Cerebellar nuclear complex (tissue), 1 donor: ENCODE measurements at places on chromosomes 2 and 18.

DNA sequence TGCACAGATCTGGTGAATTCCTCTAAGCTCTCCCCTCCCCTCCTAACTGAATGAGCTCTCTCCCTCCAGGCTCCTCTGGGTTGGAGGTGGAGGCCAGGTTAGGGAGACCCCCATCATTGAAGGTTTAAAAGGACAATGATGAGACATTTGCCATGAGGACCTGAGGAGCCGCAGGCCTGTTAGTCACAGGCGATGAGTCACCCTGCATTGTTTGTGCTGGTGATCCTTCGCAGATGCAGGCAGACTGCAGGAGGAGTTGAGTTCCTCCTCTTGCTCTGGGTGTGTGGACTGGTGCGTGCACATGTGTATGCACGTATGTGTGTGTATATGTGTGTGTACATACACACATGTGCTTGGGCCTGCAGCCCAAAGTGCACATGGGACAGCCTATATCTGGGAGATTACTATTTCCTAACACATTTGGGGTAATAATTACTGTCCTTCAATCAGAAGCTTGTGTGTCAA is 42.0 kb downstream of the MCFD2 start:
- DNase-seq, result no peak

GRCh38 chr18:32175265-32175664 is 14.6 kb upstream of the MEP1B start:
- DNase-seq, result no peak

DNA sequence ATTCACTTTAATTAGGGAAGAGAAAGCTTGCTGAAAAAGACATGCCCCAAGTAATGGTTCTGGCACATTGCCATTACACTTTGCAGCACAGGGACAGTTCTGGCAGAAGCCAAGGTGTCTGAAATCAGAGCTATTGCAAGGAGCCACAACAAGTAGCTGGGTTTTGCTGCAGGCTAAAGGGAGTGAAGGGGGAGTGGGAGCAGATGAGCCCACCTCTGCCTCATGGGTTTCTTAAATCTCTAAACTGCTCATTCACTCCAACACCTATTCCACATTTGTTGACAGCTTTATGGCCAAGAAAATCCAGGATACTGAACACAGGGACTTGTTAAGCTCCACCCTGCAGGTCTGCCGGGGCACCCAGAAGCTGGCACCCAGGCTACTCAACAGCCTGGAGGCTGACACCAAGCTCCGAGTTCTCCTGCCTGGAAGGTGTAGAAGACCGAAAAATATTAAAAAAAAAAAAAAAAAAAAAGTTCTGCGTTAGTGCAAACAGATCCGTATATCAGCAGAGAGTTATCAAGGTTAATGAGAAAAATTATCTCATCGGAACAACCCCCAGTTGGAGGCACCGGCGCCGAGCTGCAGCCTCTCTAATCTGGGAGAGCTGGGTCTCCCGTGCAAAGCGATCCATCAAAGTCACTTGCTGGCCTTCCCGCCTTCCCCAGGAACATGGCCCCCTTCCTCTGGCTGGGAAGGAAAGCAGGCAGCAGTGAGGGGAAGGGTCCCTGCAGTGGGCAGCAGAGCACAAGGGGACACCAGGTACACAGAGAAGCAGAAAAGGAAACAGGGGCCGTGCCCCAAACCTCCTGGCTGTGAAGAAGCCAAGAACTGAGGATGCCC is 123.7 kb downstream of the HNMT start:
- DNase-seq, result no peak

- DNase-seq, result no peak
Observed at GRCh38 chr2:169822785-169823392, 1.8 kb downstream of the METTL5 start.

DNA sequence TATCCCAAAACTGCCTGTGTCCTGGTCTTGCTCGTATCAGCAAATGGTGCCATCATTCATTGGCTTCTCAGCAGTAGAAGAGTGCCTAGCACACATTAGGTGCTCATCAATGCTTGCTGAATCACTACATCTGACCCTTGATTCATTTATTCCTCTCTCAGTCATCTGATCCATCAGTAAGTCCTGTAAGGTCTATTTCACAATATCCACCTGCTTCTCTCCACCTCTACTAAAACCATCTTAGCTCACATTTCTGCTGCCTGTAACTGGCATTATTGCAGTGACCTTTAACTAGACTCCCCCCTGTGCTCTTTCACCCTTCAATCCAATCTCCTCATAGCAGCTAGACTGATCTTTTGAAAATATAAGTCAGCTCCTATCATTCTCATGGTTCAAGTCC is 387.6 kb upstream of the SPRED2 start:
- DNase-seq, result no peak

DNA sequence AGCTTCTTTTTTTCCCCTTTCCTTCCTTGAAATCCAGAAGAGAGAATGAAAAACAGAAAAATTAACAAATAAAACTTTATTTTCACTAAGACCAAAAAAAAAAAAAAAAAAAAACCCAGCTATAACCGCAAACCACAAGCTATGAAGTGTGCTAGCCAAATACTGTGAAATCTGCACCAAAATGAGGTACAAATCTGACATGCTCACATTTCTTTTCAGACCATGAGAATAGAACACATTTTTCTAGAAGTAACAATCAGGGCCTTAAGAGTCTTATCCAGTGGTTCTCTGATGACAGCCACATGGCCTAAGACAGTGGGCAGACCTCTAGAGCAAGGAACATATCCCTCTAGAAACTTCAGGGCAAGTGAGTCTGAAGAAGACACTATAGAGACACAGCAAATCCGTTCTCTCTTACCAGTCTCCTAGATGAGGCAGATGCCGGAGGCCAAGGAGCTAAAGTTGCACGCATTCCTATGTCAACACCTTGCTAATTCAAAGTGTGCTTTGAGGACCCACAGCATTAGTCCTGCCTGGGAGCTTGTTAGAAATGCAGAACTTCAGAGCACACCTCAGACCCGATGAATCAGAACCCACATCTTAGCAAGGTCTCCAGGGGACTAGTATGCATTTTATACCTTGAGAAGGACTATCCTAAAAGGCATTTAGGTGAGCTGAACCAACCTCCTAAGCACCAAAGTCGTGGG is 317.1 kb downstream of the MYCN start:
- DNase-seq, result no peak

- no peak for DNase-seq
Observed at GRCh38 chr2:29336341-29337241, 221.4 kb downstream of the CLIP4 start.

DNA sequence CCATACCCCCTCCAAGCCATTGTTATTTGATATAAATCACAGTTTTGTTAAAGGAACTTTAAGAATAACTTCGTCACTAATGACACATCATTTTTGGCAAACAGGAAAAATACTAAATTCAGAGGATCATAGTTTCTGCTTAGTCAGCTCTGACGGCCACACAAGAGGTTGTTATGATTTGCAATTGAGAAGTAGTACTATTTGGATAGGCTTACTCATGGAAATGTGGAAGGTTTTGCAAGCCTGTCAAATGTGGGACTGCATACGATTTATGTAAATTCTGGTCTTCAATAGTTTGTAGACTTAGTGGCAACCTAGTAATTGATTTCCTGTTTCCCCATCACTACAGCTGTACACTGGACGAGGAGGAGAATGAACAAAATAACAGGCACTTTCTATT is 108.1 kb downstream of the ARHGEF33 start:
- DNase-seq, result no peak

- no peak for DNase-seq
Observed at GRCh38 chr2:131143803-131144202, 38.7 kb downstream of the PLEKHB2 start.

- DNase-seq, result no peak
Observed at GRCh38 chr2:101763496-101764333, 66.2 kb downstream of the MAP4K4 start.

DNA sequence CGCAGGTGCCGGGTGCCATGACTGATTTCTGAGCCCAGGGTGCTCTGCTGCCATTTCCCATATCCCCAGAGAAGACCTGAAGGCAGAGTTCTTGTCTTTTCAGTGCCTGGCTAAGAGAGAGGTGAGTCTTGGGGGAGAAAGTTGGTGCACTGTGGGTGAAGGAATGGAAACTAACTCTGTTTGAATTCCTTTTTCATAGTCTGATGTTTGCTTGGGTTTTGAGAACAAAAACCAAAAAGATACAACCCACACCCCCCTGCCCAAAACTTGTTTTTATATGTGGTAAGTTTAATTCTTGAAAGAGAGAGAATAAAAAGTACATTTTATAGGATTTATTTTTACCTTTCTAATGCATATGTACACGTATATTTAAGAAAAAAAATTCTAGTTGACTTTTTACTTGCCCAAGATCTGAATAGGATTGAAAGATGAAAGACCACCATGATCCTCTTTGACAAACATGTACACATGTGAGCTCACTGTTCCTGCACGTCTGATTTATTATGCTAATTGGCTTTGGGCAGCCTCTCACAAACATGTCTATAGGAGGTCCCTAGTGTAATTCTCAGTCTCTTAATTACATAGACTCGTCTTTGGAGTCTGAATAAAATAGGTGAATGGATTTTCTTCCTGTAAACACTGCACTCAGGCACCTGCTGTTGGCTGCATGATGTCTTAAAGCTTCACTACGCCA is 46.3 kb downstream of the ARL4C start:
- DNase-seq, result no peak

DNA sequence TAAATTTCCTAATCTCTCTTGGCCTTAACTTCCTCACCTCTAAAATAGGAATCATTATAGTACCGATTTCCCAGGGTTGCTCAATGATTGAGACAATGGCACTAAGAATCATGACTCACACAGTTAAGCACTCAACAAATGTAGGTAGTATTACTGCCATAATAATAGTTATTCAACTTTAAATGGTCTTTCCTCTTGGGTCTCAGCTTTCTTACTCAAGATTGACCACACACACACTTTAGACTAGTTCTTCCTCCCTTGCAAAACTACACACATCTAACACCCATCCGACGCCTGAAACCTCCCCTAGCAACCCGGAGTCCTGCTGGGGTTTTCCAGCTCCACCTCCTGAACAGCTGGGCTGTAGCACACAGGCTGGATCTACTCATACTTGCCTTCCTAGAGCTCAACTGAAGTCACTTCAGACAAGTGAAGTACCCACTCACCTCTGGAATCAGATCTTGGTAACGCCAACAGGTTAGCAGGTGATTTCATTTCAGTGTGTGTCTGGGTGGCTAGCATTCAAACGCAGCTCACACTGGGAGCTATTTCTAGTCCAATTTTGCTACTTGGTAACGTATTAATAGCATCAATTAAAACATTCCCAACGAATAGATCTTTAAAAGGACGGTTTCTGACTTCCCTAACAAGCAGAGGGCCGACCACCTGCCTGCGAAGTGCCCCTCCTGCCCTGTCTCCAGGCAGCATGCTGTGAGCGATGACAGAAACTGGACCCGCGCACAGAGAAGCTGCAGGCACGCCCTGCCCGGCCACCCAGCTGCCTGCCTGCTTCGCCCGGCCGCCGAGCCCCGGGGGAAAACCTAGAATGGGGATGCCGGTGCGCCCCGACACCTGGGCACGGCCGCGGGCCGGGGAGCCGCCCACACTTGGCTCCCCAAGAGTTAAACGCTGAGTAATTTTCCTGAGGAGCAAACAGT is 1.1 kb downstream of the UXS1 start:
- DNase-seq, result no peak

GRCh38 chr2:113341191-113341869 is 62.6 kb upstream of the PAX8 start:
- no peak for DNase-seq

DNA sequence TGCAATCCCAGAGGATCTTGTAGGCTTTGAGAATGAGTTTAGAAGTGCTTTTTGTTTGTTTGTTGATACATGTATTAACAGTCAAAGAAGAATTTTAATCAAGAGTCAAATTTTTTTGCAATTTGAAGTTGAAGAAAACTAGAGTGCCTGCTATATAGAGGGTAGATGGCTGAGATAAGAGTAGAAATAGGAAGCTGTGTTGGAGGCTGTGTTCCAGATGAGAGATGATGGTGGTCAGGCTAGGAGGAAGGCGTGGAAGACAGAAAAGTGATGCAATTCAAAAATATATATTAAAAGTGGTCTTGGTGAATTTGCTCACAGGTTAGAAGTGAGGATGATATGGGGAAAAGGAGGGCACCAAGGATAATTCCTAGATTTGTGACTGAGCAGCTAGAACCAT is 978.3 kb downstream of the BCL11A start:
- DNase-seq, result no peak

DNA sequence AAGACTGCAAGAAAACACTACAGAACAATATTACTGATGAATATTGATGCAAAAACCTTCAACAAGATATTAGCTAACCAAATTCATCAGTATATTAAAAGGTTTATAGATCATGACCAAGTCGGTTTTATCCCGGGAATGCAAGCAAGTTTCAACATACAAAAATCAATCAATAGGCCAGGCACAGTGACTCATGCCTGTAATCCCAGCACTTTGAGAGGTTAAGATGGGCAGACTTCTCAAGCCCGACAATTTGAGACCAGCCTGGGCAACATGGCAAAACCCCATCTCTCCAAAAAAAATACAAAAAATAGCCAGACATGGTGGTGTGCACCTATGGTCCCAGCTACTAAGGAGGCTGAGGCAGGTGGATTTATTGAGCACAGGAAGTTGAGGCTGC is 82.9 kb downstream of the FSIP2 start:
- DNase-seq, result no peak

- no peak for DNase-seq
Observed at GRCh38 chr18:66603941-66604627, at the start of gene CDH19. TSS of gene CDH19 (minus strand) at chr18:66604090. CDS start at chr18:66572204, 31,886 bp downstream.

GRCh38 chr2:106342831-106343251 is 125.4 kb downstream of the RGPD3 start:
- DNase-seq, result no peak

- DNase-seq, result no peak
Observed at GRCh38 chr18:692824-693223, 19.6 kb downstream of the ENOSF1 start.

DNA sequence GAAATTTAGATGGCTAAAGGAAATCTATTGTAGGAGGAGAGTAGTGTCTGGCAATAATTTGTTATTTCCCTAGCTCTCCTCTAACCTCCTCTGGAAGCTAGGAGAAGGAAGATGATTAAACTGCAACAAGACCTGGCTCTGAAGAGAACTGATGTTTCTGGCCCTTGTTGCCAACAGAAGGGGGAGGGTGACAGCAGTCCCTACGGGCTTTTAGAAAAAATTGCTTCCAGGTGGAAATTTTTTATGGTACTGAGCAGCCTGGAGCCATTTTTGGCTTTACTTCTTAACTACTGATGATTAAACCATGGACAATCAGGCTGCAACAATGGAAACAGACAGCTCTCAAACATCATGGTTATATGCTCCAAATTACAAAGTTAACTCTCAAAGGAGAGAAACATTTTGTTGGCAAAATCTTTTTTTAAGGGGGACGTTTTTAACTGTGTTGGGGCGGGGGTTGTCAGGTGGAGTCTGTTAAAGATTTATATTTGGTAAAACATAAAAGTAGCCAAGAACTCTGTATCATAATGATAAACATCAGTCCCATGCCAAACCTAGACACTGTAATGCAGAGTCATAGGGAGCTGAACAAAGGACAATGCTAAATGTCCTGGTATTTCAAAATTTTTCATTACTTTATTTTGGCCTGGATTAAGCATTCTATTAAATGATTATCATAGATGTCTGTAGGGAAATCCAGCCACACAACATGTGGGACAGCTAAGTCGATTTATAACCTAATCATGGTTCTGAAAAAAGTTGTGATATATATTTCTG is 70.0 kb downstream of the EXOC6B start:
- no peak for DNase-seq

GRCh38 chr18:8608795-8609658 is at the start of gene RAB12:
TSS of gene RAB12 (plus strand) at chr18:8609437. CDS start at chr18:8609440, 3 bp downstream.
- no peak for DNase-seq
